Stimulated activated CD8-positive, alpha-beta memory T cell treated with anti-CD3 and anti-CD28 coated beads, Interleukin-15, amount 100 ng/mL, for 4 hours (primary cell): ENCODE measurements at places on chromosomes 7 and 10.

DNA sequence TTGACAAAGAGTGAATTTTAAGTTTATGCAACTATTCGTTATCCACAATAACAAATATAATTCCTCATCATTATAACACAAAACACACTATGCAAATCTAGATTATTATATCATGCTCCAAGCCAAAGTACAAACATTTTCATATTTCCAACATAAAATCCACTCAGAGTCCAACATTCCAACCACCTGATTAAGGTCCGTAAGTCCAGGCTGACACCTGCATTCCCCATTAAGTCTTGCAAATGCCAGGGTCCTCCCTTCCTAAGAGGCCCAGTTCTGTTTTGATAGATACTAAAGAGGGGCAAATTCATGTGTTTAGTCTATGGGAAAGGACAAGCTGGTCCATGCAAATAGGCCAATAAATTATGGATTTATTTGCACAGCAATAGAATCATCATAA, 206.1 kb downstream of the POU6F2 start:
- DNase-seq: no peak

DNA sequence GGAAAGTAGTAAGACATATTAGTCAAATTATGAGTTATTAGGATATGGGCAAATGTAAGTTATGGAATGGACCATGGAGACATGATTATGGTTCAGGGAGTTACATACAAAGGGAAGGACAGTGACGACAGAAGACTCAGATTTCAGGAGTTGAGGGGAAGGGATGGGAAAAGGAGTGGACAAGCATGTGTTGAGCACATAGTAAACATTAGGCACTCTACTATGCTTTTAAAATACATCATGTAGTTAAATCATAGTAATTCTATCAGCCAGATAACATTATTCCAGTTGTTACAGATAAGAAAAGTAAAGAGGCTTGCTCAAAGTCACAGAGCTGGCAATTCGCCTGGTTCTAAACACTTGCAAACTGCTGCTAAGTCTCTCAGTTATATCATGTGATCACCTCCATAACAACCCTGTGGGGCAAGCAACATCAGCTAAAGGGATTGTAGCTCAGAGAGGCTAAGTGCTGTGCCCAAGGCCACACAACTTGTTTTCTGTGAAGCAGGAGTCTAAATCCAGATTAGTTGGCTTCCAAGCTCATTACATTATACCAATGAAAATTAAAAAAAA, 115.2 kb upstream of the MDFIC start:
- DNase-seq: no peak

DNA sequence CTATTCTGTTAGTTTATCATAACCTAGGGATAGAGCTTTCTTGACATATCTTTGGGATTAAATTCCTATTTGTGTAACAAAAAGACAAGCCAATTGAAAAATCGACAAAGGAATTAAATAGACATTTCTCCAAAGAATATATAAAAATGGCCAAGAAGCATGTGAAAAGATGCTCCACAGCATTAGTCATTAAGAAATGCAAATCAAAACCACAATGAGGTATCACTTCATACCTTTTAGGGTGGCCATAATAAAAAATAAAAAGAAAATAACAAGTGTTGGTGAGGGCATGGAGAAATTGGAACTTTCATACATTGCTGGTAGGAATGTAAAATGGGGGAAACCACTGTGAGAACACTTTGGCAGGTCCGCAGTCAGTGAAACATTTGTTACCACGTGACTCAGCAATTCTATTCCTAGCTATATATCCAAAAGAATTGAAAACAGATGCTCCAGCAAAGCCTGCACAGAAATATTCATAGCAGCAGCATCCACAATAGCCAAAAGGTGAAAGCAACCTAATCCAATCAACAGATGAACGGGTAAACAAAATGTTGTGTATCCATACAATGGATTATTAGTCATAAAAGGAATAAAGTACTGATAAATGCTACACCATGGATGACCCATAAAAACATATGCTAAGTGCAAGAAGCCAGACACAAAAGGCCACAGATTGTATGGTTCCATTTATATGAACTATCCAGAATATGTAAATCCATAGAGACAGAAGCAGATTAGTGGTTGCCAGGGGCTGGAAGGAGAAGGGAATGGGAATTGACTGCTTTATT, 20.5 kb downstream of the SPAG6 start:
- DNase-seq: no peak

- DNase-seq: no peak
These were observed 175.5 kb downstream of the SUGCT start for GRCh38 chr7:40310258-40310657.

GRCh38 chr7:92639213-92639896, 49.2 kb upstream of the FAM133B start:
- DNase-seq: no peak

DNA sequence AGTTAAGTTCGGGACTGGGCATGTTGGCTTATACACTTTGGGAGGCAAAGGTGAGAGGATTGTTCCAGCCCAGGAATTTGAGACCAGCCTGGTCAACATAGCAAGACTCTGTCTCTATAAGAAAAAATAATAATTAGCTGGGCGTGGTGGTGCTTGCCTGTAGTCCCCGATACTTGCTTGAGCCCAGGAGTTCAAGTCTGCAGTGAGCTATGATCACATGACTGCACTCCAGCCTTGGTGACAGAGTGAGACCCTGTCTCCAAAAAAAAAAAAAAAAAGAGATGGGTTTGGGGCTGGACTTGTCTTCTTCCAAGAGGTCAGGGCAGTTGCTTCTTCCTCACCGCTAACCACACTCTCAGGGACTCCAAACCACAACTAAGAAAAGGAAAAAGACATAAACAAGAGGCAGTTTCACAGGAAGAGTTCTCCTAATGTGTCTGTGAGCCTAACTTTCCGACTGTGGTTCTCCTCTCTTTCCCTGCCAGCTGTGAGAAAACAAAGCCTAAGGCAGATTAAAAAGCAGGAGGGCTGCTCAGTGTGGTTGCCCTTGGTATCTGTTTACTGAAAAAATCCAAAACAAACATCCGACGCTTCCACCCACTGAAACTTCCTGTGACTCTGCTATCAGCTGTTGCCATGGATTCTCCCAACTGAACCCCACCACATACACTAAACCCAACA, 2.4 kb upstream of the SERPINE1 start:
- no peak for DNase-seq

DNA sequence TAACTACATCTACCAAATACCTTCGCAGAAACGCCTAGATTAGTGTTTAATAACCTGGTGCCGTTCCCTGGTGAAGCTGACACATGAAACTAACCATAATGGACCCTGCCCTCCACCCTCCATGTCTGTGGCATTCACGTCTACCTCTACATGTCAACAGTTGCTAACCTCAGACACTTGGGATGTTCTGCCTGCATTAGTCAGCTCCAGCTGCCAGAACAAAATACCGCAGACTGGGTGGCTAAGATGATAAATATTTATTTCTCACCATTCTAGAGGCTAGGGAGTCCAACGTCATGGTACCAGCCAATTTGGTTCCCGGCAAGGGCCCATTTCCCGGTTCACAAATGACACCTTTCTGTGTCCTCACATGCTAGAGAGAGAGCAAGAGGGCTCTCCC, 118.5 kb upstream of the CHST15 start:
- DNase-seq: no peak

GRCh38 chr10:68333058-68333395, 299 bp upstream of the PBLD start:
- DNase-seq: no peak

GRCh38 chr7:30920021-30920583, 8.4 kb downstream of the AQP1 start:
- no peak for DNase-seq

GRCh38 chr7:45885264-45885882, 2.9 kb upstream of the IGFBP1 start:
- DNase-seq: no peak

DNA sequence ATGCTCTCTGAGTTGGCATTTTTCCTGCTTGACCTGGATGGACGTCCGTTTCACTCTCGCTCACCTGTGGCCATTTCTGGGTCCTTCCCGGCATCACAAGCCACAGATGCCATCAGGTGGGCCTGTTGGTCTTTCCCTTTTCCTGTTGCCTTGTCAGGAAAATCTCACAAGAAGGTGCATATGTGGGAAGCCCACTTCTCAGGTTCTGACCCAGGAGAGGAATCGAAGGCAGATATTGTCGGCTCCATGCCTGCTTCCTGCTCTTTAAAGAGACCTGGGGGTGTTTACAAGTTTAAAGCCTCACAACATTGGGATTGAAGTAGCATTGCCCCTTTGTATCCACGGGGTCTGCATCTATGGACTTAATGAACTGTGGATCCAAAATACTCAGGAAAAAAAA, 357.9 kb downstream of the RPS24 start:
- no peak for DNase-seq

GRCh38 chr10:33120275-33120674, 162.2 kb upstream of the ITGB1 start:
- DNase-seq: no peak

DNA sequence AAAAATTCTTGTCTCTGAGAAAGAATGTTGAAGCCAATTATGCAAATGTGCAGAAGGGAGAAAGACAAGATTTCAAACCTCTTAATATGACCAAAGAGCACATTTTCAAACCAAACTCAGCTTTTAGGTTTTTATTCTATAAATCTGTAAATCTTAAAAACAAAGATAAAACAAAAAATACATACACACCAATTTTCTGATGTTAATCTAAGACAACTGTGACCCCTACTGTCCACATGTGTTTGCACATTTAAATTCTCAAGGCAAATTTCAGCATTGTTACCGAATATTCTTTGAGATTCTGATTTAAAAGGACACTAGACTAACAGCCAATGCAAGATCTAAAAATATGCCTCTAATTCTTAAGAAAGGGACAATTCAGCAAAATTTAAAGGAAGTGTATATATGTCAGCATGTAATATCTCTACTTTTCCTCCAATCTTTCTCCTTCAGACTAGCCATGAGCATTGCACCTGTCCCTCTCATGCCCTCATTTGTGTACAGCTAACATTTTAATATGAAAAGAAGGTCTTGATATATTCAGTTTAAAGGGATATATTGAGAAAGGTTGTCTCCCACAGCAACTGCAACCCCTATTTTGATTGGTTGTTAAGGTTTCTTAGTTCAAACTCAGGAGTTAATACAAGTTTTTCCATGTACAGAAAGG, 417.9 kb downstream of the IPMK start:
- DNase-seq: no peak

DNA sequence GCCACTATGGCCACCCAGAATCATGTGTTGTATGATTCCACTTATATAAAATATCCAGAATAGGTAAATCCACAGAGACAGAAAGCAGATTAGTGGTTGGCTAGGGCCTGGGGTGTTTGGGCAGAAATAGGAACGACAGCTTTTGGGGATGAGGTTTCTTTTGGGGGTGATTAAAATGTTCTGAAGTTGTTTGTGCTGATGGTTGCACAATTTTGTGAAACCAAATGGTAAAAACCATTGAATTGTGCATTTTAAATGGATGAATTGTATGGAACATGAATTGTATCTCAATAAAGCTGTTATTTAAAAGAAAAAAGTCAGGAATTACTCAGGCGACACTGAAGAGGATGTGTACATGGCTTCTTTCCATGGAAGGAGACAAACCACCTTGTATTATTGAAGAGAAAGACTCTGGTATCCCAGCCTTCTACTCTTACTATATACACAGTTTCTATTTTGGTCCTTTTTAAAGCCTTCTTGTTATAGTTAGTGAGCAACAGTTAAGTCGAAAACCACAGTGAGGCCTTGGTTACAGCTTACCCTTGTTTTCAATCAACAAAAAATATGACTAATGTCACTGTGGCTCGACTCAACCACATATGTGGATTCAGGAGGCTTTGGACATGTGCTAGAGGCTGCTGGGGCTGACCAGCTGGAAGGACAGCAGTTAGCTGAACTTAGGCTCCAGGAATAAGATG, 57.1 kb upstream of the KMT2E start:
- no peak for DNase-seq

GRCh38 chr7:41930538-41931262, 227.8 kb upstream of the INHBA start:
- DNase-seq: no peak

DNA sequence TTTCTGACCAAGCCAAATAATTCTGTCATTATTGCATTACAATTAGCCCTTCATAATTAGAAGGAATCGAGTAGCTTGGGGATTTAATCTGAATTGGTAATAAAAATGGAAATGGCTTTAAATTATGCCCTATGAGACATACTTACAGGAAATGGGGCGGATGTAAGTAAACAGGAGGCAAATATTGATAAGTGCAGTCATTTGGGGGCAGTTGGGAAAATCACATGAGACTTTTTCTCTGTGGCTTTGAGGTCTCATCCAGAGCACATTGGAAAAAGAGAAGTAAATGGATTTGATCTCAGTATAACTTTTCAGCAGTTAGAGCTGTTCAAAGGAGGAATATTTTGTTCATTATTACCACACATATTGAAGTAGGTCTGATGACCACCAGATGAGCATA, 307.8 kb upstream of the POM121L12 start:
- no peak for DNase-seq

- no peak for DNase-seq
These were observed 24.9 kb downstream of the RGR start for GRCh38 chr10:84269773-84270172.

- DNase-seq: no peak
These were observed 84.6 kb upstream of the NAMPT start for GRCh38 chr7:106369352-106369751.

DNA sequence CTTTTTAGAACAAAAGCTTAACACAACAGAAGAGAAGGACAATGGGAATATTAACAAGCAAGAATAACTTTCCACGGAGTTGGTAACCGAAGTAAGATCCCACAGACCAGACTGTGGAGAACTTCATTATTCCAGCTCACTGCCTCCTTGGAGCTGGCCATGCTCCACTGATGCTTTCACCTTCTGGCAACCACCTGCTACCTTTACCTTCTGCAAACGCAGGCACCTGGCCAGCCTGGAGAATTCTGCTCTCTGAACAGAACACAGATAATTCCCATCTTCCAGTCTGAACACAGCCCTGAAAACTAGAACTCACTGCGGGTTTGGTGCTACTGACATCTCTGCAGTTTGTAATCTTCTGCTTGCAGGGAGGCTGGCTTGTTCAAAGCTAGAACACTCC, 66.5 kb downstream of the JAZF1 start:
- no peak for DNase-seq

DNA sequence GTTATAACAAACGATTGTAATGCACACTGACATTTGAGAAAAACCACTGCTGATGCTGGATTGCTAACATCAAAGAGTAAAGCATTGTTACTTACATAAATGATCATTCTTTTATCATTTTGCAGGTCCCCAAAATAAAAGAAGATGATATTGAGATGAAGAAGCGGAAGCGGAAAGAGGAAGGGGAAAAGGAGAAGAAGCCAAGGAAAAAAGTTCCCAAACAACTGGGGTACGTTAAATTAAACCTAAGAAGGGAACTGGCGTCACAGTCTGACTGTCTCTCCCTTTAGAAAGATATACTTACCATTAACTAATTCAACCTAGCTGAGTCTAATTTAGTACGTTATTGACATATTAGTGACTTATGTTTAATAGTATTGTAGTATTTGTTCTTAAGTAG, 28.1 kb downstream of the UBN2 start:
- DNase-seq: no peak

DNA sequence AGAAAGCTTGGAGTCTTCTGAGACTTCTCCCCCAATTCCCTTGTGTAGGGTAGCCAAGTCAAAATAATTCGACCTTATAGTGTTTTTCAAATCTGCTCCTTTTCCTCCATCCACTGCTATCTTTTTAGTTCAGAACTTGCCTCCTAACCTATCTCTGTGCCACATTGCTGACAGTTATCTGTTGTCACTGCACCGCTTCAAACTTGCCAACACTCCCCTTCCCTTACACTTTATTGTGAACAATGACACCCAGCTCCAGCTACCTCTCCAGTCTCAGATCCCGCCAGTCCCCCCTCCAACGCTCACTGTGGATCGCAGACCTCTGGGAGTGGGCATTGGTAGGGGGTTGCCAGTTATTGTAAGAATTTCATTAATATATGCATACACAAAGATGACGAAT, 16.3 kb upstream of the HPS1 start:
- no peak for DNase-seq

GRCh38 chr10:26046073-26046700, 112.2 kb downstream of the MYO3A start:
- no peak for DNase-seq
